HT1080 (cell line): ENCODE measurements at places on chromosomes 1 and 21.
A peak's percentile ranks its signal among the peaks of the same experiment; 100 is the strongest.

- peak; percentile 97 for DNase-seq
Measured at GRCh38 chr1:93692983-93693591, 11.4 kb upstream of the BCAR3 start.

- peak; percentile 34 for DNase-seq
Measured at GRCh38 chr1:23118957-23119792, 49.5 kb downstream of the LUZP1 start.

GRCh38 chr1:73701826-73702225 lies 496.1 kb downstream of the LRRIQ3 start:
- DNase-seq, result no peak

GRCh38 chr1:226983247-226983991 lies 43.3 kb downstream of the COQ8A start:
- no peak for DNase-seq

DNA sequence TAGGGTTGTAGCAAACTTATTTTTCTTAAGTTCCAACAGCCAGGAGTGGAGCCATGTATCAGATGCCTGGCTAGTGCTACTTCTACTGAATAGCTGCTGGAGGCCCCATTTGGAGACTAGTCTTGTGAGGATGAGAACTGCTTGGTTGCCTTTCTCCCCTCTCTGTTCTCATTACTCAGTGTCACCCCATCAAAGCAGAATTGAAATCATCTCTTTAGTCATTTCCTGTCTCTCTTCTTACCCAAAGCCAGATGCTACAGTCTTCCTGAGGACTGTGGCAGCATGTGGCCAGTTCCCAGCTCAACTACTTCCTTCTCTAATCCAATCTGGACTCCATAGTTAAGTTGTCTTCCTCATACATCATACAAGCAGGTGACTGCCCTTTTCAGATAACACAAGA lies 197.5 kb downstream of the BRINP2 start:
- peak; percentile 91 for DNase-seq

DNA sequence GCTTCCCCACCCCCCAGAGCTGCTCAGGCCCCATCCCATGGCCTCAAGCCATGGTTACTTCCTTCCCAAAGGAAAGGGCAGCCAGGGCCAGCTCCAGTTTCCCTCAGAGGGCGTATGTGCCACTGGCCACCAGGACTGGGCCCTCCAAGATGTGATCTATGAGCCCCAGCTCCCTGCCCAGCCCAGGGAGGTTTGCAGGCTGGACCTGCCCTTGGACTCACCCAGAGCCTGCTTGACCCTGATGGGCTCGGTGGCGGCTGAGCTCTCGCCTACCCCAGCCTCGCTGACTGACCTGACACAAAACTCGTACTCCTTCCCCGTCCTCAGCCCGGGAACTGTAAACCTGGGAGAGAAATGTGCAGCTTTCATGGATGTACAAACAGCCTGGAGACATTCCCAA lies 29.6 kb downstream of the MYOM3 start:
- DNase-seq, result no peak

DNA sequence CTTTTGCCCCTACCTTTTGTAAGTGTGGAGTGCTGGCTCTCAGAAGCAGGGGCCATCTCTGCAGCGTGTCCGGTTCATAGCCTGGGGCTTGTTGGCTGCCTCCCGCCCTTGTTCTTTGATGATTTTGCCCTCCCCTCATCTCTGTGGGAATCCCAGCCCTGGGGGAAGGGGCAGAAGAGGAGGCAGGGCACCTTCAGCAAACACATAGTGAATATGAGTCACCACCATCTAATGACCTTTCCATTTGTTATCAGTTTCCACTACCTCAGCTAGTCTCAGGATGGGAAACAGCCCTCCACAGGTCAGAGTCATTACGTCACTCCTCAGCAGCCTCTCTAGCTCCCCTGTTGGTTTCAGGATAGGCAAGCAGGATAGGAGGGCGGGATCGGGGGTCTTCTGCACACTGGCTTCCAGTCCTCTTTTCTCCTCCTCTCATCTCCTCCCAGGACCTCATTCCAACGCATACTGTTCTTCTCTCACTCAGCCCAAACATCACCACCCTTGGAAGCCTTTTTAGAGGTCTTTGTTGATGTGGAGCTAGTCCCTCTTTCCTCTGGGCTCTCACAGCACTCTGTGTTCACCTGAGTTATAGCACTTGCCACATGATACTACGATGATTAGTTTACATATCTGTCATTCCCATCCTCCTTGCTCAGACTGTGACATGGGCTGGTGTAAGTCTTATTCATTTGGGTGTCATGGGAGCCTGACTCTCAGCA lies 15.8 kb downstream of the GADD45A start:
- peak; percentile 55 for DNase-seq

DNA sequence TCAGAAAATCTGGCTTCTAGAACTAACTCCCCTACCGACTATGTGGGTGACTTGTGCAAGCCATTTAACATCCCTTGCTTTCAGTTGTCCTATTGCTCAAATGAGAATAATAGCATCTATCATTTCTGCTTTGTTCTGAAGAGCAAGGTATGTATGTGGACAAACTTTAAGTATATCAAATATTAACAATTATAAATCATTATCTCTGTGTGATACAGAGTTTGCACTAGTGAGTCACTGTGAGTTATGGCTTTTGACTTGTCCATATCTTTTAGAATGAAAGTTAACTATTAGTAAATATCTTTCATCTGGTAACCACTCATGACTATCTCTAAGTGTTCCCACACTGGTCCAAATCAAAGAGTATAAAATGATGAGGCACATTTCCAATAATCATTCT lies 812.9 kb upstream of the ADGRL2 start:
- no peak for DNase-seq

GRCh38 chr1:15836772-15837669 lies 10.5 kb upstream of the SPEN start:
- DNase-seq, result no peak

DNA sequence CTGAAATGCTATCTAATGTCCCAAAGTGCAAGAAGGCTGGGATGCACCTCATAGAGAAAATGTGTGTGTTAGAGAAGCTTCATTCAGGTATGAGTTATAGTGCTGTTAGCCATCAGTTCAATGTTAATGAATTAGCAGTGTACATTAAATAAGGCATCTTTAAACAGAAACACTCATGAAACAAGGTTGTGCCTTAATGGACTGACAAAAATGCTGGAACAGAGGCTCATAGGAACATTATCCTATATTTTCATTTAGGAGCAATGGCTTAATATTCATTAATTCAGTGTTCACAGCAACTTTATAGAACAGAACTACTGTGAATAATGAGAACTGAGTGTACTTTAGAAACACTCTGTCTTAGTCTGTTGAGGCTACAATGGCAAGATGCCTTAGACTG lies 15.2 kb upstream of the FAM89A start:
- no peak for DNase-seq
